ENCODE measurements at places on chromosomes 2 and 18.

GRCh38 chr2:121129692-121130091 lies 155.3 kb downstream of the TFCP2L1 start:
- no peak for DNase-seq

DNA sequence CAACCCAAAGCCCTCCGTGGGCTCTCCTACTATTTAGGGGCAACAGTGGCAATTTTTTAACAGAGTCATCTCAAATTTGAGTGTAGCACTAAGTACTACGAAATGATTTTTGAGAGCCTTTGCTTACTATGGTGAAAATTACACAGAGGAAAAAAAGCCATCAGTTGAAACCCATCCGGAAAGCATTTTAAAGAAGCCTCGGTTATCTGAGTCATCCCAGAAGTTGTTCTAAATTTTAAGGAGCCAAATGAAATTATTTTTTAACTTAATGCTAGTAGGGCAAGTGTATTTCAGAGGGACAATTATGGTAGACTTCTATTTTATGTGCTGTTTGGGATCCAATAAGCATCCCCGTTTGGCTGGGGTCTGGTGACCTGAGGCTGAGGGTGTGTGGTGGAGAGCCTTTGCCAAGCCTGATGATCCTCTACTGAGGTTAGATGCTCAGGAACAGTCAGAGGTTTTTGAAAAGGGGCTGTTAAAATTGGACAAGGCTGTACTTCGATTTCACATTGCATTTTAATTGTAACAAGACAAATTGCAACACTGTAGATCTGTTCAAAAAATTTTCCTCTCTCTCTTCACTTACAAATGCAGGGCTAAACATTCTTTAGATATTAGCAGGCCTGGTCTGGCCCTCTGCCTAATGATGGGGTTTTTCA lies 47.0 kb downstream of the RAPGEF4 start:
- DNase-seq = no peak

DNA sequence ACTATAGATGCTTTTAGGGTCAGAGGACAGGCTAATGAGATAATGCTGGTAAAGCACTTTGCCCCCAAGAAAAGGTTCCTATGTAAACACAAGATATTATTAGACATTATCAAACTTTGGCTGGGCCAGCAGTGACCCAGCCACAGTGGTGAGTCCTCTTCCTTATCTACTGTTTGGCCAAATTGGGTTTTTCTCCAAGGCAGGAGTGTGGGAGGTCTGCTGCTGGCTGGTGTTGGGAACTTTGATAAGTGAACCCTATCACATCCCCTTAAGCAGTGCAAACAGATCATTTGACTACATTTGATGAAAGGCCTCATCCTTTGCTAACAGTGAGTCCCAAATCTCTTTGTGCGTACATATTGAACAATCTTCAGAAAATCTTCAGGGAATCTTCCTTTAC lies 16.2 kb downstream of the FZD7 start:
- DNase-seq = no peak

GRCh38 chr2:122805346-122805745 lies 1049.9 kb downstream of the TSN start:
- no peak for DNase-seq

- DNase-seq = no peak
Measured at GRCh38 chr2:56155188-56155587, 28.6 kb upstream of the CCDC85A start.

DNA sequence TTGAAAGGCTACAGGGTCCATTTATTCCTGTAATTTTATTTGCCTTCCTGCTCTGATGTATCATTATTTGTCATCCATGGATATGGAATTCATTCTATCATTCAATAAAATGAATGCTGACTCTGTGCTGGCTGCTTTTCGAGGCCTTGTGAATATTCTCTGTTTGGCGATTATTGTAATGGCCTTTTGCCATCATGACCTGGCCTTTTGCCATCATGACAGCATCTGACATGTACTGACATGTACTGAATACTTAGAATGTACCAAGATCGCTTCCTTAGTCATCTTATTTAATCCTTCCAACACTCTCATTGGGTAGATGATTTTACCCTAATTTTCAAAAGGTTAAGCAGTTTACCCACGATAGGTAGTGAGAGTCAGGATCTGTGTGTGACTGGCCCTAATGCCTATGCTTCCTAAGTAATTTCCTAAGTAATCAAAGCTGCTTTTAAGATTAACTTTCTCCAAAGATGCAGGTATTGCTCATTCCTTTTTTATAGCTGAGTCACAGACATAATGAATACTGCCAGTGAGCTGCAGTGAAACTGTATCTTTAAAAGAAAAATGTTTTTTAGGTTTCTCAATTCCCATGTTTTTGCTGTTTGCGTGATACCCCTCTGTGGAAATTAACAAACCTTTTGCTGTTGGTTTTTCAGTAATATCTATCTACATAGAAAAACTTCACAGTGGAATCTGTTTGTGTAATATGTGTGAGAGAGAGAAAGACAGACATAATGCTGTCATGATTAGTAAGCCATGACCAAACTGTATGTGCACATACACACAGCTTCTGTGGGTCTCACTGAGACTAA lies 127.8 kb downstream of the CERS6 start:
- DNase-seq = no peak

DNA sequence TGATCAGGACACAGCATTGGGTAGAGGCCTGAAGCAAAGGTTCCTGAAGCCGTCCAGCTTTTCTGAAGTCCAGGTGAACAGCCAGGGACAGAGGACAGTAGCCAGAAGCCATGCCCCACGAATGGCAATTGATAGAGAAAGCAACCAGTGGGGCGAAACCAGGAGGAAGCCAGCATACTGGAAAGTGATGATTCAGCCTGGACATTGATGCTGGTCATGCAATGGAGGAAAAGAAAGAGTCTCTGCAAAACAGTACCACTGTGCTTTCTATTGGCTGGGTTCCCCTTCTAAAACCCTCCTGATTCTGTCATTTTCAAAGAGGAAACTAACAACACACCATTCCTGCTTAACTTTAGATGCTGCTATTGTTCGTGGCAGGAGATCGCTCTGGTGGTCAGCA lies 221.4 kb upstream of the EPAS1 start:
- no peak for DNase-seq

- peak; percentile 37 for DNase-seq
Measured at GRCh38 chr18:70337139-70337972, 48.5 kb downstream of the SOCS6 start.

GRCh38 chr18:79323471-79323870 lies 72.3 kb upstream of the NFATC1 start:
- DNase-seq = no peak

DNA sequence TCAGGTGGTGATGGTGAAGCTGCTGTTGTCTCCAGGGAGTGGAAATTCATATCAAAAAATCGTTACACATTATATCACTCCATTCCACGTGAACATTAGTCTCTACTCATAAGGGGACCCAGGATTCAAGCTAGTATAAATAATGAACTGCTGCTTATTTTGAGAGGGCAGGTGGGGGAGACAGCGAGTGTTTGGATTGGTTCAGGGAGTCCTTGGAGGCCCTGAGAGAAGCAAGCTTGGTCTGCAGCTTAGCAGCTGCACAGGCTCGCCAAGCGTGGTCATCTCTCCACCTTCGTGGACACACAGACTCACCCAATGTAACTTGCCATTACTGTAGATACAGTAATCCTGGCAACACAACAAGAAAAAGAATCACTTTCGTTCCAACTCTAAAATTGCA lies 177.6 kb downstream of the ZNF521 start:
- no peak for DNase-seq

DNA sequence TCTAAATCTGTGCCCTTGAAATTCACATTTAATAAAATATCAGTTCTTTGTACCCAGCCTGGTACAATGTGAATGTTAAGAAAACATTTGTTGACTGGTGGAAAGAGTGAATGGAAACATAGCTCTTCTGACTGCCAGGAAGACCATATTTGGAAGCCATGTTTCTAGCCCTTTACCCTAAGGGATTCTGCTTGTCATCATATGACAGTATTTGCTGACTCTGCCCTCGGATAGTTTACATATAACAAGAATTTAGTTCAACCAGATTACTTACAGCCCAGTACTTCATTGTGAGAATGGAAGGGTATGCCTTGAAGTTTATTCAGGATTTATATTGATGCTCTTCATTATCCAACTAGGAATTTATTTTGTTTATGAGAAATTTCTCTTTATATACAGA lies 13.8 kb upstream of the KCNS3 start:
- DNase-seq = no peak

GRCh38 chr18:52409727-52410126 lies 69.7 kb downstream of the DCC start:
- DNase-seq = no peak

GRCh38 chr2:68796295-68796905 lies 61.8 kb downstream of the ARHGAP25 start:
- no peak for DNase-seq

GRCh38 chr2:207427986-207428385 lies 101.8 kb upstream of the CREB1 start:
- no peak for DNase-seq

DNA sequence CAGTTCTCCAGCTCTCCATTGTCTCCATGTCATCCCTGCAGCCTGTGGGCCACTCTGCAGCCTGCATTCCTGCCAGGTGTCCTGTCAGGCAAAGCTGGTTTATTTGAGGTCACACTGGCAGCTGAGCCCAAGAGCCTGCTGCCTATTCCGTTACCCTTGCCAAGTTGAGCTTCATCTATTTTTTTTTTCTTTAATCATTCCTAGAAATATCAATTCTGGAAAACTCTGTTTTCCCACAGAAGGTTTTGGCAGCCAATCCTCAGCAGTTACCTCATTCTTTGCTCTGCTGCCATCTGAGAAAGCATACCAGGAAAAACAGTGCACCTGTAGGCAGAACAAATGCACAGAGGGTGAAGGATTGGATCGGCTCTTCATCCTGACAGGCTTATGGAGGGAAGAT lies 411.0 kb upstream of the ACVR2A start:
- DNase-seq = no peak

DNA sequence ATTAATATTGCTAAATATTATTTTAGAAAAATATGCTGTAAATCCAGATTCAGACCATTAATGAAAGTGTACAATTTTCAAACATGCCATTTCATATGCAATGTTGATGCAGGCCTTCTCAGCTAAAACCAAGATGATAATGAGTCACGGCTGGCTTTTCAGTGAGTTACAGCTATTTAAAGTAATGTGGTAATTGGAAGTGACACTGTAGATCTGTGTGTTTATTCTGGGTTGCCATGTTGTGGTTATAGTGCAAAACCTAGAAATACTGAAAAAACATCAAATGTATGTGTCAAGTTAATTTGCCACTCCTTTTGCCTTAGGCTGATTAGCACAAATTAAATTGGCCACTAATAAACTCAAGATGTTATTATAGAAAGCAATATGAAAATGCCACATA lies 506.6 kb downstream of the ERBB4 start:
- no peak for DNase-seq

DNA sequence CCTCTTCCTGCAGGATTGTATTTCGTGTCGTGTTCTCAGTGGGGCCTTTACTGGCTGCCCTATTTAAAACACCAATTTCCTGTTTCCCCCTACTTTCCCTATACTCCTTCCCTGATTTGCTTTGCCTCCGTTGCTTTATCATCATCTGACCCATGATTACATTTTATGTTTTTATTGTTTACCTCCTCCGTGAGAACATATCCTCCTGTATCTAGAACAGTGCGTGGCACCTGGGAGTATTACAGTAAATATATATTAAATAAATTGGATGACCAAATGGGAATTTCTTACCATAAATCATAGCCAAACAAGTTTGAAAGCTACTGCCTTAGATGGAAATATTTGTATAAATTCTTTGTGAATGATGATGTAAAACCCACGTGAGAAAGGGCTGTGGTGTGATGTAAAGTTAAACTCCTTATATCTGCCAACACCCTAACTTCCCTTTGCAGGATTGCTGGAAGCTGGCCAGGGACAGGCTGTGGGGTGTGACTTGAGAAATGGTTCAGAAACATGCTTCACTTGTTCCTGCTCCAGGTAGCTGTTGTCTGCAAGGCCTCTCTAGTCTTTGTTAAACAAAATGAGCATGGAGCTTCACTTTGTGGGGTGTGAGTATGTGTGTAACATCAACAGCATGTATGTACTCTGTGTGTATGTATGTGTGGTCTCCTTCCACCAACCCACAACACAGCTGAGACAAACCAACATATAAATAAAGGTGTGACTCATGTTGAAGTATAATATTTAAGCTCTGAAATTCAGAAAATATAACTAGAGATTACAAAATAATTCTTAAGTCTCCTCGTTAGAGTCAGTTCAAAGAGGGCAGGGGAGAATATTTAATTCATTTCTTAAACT lies 40.3 kb downstream of the LHCGR start:
- DNase-seq = no peak

GRCh38 chr2:65553504-65554074 lies 121.2 kb upstream of the SPRED2 start:
- no peak for DNase-seq

DNA sequence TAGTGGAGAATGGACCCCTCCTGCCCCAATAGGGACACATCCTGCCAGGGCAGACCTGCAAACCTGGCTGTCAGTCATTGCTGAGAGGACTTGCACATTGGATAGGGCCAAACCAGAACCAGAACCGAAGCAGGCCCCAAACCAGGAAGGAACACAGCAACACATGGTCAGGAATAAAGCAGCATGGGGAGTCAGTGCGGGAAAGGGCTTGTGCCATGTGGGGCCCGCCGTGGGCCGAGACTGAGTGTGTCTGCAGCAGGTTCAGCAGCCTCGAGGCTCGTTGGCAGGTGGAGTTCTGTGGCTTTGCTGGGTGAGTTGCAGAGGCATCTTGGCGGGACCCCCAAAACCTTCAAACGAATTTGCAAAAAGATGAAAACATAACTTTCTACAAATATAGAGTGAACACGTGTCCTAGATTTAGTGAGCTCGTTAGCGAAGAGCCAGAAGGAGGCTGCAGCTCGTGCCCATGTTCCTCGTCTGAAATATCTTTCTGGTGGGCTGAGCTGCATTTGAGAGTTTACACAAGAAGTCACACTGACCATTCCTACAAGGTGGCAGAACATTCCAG lies 44.9 kb upstream of the LDLRAD4 start:
- DNase-seq = no peak

DNA sequence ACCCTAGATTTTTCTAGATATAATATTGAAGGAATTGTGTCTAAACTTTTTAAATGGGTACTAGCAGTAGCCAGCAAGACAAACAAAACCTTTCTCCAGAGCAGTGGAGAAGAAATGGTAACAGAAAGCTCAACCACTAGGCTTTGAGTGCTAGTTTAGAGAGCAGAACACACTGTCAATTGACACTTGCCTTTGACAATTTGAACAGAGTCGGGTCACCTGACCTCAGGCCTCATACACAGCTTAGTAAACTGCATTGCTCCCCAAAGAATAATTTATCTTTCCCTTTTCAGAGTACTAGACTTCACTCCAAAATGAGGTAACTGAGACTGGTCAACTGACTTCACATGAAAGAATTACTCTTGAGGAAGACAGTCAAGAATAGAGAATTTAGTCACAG lies 48.6 kb downstream of the FIGN start:
- DNase-seq = no peak

- DNase-seq = no peak
Measured at GRCh38 chr2:147394179-147394790, 450.5 kb upstream of the ACVR2A start.

DNA sequence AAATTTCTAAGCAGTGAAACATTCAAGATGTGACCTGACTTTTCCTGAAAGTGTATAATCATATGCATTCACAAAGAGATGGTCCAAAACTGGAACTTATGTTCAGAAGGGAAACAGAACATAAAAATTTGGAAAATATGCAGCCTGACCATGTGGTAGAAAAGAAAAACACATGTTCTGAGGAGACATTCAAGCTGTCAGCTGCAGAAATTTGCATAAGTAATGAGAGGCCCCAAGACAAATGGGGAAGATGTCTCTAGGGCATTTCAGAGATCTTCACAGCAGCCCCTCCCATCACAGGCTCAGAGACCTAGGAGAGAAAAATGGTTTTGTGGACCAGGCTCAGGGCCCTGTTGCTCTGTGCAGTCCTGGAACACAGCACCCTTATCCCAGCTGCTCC lies 123.8 kb downstream of the RPIA start:
- DNase-seq = no peak

Measured in smooth muscle cell of the brain vasculature (primary cell).